ENCODE measurements at places on chromosomes 16 and 17.

- peak; percentile 36 for DNase-seq
Measured at GRCh38 chr16:72094266-72094610, 591 bp downstream of the DHX38 start.

DNA sequence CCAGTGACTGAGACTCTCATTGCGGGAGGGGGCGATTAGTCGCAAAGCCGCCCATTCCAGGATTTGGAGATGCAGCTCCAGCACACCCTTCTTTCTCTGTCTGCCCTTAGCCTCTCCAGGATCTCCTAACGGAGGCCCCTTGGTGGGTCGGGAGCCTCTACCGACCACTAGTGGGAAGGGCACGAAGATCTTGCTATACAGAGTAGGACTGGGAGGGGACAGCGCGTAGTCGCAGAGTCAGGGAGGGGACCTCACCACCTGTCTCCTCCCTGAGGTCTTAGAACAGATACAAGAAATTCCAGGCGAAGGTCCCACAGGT is 588 bp upstream of the SMTNL2 start:
- DNase-seq: no peak

- no peak for DNase-seq
Measured at GRCh38 chr17:4810696-4811290, 3.8 kb downstream of the PLD2 start.

DNA sequence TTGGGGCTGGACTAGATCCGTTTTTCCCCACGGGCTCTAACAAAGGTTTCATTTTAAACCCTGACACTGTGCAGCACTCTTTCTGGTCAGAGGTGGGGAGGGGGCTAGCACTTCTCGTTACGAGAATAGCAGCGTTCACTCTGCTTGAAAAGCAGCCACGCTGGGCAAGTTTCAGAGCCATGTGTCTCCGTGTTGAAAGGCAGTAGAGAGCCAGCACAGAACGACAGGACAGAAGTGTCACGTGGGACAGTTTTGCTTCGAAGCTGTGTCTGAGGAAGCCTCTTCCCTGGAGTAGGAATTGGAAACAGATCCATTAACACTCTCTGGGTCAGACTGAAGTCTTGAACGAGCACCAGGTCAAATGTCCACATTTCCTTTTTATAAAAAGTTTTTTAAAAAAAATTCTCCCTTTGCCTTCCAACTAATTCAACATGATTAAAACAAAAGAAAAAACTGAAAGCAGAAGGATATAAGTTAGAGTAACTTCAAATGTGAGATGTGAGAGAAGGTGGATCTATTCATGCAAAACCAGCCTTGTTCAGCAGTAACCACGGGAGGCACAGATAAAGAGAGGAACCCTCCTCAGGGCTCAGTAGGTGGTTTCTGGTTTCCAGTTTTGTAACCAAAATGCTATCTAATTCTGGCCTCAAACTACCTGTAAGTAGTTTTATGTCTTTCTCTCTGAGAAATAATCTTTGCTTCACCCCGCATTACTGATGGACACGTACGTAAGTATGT is 65.0 kb downstream of the SMG6 start:
- DNase-seq: no peak

GRCh38 chr16:79411357-79411756 is 189.2 kb downstream of the MAF start:
- no peak for DNase-seq

- DNase-seq: no peak
Measured at GRCh38 chr17:13182854-13183253, 165.0 kb upstream of the ELAC2 start.

DNA sequence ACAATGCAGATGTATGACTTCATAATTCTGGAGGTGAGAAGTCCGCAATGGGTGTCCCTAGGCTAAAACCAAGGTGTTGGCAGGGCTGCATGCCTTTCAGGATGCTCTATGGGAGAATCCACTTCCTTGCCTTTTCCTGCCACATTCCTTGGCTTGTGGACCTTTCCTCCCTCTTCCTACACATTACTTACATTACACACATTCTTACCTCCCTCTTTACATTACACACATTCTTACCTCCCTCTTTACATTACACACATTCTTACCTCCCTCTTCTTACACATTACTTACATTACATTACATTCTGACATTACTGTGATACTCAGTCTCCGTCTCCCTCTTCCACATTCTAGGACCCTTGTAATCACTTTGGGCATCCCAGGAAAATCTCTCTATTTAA is 14.2 kb upstream of the CDH5 start:
- no peak for DNase-seq

- no peak for DNase-seq
Measured at GRCh38 chr17:17132746-17133145, 73.4 kb downstream of the PLD6 start.

GRCh38 chr17:80449930-80450576 is 26.4 kb downstream of the NPTX1 start:
- no peak for DNase-seq

DNA sequence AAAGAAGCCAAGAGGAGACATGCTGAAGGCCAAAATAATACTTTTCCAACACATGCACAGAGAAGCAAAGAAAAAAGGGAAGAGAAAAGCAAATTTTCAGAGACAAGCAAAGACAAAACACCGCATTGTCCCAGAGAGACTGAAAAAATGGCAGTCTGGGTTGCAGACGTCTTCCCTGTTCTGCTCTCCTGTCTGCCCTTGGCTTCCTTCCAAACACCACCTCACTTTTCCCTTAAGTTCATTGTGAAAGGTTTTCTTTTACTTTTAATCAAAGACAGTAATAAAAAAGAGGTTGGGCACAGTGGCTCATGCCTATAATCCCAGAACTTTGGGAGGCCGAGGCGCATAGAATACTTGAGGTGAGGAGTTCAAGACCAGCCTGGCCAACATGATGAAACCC is 21.2 kb upstream of the VAT1L start:
- no peak for DNase-seq

DNA sequence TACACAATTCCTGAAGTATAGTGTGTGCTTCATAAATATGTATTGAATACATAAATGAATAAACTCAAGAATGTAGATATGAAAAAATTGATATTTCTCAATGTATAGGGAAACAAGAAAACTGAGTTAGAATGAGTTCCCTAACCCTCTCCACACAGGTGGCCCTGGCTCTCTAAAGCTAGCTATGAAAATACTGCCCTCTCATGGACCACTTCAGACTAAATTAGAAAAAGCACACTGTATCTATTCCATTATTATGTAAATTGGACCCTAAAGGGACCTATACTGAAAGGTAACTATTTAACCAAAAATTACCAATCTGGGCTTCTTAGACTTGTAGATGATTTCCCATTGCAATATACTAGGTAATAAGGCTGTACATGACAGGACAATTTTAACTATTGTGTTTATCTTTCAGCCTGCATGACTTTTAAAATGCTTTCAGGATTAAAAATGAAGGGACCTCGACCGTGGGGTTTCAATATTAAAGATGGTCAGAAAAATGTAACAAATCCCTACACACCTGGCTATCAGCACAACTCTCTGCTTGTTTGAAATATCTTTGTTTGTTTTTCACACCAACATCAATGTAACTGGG is 672.5 kb upstream of the KIF2B start:
- DNase-seq: no peak

DNA sequence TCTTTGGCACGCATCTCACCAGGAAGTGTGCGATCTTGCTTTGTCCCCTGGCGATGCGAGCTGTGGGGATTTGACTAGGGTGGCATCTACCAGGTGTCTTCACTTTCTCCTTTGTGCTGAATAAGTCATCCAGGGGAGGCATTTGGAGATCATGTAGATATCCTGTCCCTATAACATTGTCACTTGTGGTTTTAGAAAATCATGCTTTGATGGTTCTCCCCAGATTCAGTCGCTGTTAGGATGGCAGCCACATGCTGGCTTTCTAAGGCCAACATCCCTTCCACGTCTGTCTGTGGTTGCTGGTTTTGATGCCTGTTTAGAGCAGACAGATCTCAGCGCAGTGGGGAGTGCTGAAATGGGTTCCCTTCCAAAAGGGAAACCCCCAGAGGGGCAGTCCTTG is 2.5 kb downstream of the ADAD2 start:
- no peak for DNase-seq

DNA sequence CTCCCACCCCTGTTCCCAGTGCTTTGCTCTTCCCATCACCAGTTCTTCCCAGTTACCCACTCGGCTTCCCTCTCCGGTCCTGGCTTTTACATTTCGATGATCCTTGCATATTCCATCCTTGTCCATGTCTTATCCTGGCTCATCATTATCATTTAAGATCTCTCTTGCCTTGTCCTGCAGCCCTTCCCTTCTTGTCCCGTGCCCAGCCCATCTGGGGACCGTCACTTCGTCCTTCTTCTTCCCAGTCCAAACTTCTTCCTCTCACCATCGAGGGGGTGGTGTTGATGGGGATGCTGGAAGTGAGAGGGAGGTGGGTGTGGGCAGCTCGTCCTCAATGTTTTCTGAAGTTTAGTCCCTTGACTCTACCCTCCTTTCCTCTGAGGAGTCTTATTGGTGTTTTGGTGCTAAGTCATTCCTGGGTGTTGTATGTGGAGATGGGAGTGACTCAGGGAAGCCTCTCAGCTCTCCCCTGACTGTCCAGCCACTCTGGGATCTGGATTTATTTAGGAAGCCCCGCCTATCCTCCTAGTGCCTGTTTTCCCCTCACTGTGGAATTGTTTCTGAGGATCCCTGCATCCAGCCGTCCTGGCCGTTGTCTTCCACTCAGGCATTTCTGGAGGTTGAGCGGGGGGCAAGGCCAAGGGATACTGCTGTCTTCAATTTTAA is 975 bp downstream of the SNX29 start:
- DNase-seq: no peak

GRCh38 chr16:75931043-75931442 is 204.8 kb upstream of the CPHXL start:
- DNase-seq: no peak

GRCh38 chr17:73430165-73430680 is 118.4 kb upstream of the CDC42EP4 start:
- DNase-seq: no peak

DNA sequence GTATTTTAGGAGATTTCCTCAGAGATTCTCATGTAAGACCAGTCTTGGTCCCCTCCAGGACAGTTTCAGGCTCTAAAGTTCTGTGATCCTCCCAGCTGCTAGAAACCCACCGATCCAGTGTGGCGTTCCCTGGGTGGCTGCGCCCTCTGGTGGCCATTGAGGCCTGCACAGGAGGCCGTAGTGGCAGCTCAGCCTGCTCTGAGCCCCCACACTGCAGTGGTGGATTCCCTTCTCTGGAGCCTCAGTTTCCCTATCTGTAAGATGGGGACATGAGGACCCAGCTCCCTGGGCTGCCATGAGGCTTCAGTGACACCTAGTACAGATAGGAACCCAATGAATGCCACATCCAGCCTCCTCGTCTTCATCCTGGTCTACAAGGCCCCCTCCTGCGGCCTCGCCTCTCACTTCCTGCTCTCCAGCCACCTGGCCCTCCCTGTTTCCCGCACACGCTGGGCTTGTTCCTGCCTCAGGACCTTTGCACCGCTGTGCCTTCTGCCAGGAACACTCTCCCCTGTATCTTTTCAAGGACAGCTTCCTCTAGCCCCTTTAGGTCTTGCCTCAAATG is 16.5 kb downstream of the CCDC102A start:
- DNase-seq: peak; percentile 55

DNA sequence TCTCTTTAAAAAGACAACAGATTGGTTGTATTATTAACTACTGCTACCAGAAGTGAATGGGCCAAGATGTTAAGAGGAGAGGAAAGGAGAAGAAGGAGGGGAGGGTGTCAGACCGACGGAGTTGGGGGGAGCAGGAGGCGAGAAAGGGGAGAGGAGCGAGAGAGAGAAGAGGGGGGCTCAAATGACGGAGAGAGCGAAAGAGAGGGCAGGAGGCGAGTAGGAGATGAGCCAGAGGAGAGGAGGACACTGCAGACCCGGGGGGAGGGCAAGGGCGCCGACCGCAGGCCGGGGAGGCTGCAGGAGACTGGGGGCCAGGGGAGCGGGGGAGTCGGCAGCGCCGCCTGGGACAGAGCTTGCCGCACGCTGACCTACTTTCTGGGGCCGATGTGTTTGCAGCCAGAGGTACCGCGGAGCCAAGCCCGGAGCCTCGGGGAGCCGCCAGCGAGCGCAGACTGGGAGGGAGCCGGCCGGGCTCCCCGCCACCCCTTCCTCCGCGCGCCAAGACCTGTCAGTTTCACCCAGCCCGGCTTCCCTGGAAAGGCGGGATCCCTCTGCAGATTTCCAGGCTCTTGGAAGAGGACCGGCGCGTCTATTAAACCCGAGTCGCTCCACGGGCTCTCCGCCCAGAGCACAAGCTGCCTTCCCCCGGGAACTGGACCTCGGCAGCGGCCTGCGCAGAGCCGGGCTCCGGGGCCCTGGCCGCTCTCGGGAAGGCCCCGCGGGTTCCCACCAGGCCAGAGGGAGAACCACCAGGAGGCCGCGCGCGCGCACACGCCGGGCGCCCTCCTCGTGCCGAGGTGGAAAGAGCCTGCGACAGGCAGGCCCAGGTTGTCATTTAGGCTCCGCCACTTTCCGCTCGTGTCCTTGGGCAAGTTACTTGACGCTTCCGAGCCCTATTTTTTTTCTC is 74.6 kb downstream of the CMC2 start:
- DNase-seq: no peak

- no peak for DNase-seq
Measured at GRCh38 chr16:10868596-10869469, 8.2 kb upstream of the CIITA start.

DNA sequence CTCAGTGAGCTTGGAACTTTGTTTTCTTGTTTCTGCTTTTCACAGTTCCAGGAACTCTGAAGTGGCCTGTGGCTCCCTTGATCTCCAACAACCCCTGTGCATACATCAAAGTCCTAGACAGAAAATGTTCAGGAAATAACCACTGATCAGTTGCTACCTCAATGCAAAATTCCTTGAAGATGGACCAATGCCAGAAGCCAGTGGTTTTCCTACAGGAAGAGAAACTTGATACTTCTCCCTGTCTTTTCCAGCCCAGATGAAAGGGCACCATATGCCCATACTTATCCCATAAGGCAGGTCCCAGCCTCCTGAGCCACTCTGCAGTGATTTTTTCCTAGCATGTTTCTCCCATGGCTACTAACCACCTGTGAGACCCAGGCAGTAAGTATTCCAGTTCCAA is 12.3 kb upstream of the CDRT4 start:
- DNase-seq: no peak

DNA sequence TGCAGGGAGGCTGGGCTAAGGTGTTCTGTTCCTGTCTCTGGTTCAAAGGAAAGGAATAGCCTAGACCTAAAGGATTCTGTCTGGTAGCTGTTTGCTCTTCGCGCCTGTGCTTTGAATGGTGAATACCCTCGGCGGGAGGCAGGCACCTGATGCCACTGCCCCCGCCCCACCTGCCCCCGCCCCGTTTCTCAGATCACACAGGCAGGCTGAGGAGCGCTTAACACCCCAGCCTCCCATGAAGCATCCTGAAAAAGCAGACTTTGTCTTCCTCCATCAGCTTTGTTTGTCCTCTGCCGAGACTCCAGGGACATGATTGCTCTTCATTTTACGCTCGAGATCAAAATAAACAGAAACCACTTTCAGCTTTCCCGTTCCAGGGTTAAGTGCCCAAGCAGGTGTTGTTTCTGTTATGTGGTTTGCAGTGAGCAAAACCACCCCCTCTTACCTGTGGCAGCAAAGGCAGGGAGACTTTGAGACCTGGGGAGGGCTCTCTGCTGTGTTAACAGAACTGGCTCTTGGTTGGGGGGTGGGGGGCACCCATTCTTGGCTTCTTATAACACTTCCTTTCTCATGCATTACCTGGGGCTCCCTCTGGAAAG is 452.1 kb downstream of the WWOX start:
- DNase-seq: no peak

GRCh38 chr17:41812381-41813151 is at the start of gene FKBP10:
FKBP10 (plus strand) TSS chr17:41813004; CDS start chr17:41813035, 31 bp downstream.
- DNase-seq: no peak

- DNase-seq: no peak
Measured at GRCh38 chr17:76276069-76276431, 10.9 kb downstream of the UBALD2 start.

- peak; percentile 35 for DNase-seq
Measured at GRCh38 chr16:84115919-84116719, 623 bp downstream of the MBTPS1 start.
